ENCODE measurements at places on chromosomes 16 and 17.

GRCh38 chr17:61168506-61168905, 231.1 kb upstream of the TBX2 start:
- no peak for DNase-seq

DNA sequence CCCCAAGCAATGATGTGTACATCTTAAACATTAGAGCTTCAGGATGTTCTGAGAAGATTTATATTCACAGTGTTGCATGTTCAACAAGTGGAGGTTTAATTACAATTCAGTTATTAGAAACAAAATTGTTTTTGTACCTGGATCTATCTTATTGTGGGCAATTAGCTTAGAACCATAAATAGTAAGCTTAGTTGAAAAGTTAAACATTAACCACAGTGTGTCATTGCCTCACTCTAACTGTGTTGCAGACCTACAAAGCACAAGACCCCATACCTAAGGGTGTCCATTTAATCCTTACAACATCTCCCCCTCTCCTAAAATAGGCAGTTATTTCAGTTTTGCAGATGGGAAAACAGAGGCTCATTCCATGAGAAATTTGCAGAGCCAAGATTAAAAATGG, 632.0 kb upstream of the SOX9 start:
- no peak for DNase-seq

DNA sequence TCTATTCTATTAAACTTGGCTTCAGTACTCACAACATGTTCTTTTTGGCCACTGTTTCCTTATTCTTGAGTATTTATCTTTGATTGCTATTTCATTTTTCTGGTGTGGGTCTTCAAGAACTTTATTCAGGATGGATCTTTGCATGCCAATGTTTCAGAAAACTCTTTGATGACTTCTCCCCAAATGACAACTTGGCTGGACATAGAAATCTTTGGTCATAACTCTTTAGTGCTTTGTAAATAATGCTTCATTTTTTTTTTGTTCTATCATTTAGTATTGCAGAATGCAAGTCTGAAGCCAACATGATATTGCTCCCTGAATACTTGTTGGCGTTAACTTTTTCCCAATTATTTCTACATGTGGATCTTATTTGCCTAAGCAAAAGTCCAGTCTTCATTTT, 103.6 kb upstream of the HS3ST2 start:
- no peak for DNase-seq

DNA sequence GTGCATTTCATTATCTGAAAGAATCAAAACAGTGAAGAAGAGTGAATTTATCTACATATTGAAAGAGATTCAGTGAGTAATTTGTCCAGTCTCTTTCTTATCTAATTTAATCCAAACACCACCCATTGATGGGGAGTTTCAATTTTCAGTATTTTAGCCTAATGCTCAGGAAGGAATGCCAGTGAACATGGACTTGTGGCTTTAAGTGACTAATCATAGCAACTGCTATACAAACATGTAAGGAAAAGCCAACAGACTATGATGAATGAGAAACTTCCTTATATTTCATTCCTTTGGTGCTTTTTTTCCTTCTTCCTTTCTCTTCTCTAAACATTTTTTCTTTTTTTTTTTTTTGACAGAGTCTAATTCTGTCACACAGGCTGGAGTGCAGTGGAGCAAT, 885.8 kb downstream of the KCNJ2 start:
- DNase-seq: no peak

- no peak for DNase-seq
Observed at GRCh38 chr17:57080718-57081117, 4.3 kb upstream of the AKAP1 start.

DNA sequence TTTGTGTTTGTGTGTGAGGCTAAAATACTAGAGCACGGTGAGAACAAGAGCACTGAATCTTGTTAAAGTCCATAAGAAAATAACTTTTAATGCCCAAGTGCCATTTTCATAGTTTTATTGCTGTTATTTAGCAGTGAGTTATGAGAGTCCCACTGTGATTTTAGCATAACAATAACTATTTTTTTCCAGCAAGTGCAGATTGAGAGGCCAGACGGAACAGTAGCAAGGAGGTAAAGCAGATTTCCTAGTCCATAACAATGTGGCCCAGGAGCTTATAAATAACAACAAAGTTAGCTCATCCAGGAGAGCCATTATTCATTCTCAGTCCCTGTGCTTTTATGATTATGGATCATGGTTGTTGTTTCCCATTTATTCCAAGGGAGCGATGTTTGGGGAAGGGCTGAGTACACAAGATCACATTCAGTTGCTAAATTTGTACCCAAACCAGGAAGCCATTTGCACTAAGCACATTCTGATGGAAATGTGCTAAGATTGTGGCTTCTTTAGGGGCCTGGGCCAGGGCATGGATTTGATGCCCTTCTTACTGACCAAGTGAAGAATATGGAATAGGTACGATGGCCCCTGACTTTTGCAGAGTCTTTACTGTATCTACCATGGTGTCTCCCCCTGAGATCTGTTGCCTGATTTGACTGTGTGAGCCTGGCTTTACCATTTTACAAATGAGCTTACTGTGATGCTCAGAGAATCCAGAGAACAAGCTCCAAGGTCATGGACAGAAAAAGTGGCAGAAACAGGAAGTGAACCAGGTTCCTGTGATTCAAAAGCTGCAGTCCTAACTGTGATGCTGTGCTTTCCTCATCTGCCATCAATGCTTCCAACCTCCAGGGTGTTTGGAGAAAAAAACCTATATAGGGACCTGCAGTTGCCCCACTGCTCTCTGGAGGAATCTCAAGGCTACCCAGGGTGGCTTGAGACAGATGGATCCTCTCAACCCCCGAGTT, 204.7 kb upstream of the HSBP1 start:
- no peak for DNase-seq

DNA sequence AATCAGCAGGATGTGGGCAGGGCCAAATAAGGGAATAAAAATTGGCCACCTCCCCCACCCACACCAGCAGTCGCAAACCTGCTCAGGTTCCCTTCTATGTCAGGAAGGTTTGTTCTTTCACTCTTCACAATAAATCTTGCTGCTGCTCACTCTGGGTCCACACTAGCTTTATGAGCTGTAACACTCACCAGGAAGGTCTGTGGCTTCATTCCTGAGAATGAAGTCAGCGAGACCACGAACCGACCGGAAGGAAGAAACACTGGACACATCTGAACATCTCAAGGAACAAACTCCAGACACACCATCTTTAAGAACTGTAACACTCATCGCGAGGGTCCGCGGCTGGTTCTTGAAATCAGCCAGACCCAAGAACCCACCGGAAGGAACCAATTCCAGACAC, 115.5 kb upstream of the TBX2 start:
- DNase-seq: no peak

DNA sequence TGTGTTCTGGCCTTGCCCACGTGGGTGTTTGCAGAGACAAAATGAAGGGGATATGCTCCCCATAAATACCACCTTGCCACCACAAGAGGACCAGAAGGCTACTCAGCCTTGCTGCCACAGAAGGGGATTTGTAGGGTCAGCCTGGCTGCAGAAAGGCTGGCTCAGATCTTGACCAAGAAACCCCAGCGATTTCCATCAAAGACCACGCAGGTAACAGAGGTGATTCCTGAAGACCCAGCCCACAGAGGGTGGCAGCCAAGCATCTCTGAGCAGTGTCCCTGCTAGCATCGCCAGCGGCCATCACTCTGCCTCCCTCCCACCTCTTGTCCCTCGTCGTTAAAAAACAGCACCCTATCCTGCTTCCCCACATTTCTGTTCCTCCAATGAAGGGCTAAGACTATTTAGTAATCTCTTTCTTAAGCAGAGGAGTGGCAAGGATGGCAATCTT, 54.9 kb downstream of the BEAN1 start:
- no peak for DNase-seq

- DNase-seq: no peak
Observed at GRCh38 chr17:6078458-6078871, 8.3 kb downstream of the WSCD1 start.

DNA sequence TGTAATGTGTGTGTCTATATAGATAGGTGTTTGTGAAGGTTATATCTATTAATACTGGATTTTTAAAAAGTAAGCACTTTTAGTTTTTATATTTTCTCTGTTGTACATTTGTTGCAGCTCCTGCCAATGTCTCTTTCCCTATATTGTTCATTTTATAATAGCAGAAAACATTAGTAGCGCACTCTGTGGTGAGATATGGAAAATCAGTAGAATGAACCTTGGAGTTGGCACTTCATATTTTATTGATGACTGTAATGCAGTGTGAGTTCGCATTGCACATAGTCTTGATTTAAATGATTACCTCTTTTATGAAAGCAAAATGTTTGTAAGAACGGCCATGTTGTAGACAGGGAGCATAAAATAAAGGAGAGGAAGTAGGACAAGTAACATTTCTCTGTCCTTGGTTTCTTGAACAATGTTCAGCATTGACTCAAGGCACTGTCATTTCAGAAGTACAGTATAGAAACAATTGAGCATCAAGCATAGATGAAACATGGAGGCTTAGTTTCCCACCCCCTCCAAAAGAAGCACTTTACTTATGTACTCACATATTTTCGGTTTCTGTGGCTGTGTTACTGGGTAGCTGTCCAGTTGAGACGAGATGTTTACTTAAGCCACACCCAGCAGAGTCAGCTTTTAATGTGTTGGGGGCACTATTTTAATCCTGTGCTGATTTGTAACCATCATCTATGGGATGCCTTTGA, 74.0 kb downstream of the TANC2 start:
- DNase-seq: no peak

GRCh38 chr17:48174833-48175523, 67.4 kb downstream of the SNX11 start:
- no peak for DNase-seq

DNA sequence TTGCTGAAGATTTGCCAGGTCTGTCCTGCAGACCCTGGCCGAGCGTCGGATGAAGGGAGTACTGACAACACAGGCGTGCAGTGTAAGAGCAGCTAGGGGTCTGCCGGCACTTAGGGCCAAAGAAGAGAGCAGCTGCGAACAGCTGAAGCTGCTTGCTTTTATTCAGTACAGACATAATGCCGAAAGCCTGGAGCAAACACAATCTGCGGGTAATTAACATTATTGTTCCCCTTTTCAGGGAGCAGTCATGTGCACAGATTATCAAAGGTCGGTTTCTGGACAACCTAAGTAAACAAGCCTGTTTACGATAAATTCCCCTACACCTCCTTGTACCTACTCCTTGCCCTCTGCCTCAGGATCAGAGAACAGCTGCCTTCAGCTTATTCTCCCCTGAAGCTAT, 12.0 kb upstream of the KRT23 start:
- DNase-seq: no peak

DNA sequence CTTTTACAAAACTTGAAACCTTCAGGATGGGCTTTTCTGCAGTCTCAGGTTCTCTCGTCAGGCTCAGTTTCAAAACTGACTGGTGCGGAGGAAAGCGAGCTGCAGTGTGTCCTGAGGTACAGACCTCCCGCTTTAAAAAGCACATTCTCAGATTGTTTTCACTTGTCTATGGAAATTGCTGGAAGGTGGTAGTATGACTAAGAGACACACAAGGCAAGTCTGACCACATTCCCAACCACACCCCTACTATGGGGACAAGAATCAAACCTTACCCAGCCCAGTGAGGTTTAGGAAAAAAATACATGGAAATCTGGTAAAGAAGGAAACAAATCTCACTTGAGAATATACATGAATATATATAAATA, 18.2 kb downstream of the SRP68 start:
- no peak for DNase-seq

DNA sequence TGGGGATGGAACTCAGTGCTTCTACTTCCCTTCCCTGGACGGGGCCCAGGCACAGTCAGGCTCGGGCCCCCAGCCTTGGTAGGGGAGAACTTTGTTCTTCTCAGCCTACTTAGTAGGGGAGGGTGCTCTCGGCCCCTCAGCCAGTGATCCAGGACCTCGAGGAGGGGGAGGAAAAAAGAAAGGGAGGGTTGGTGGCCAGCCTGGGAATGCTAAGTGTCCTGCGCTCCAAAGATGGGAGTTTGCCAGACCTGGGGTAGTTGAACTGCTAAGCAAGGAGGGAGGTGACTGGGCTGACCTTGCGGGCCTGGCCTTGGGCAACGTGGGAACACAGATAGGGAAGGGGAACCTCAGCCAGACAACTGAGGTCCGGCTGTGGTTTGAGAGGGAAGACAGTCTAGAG, 12.2 kb downstream of the ADGRG1 start:
- no peak for DNase-seq

- DNase-seq: no peak
Observed at GRCh38 chr17:64216000-64216337, 47.1 kb downstream of the TEX2 start.

GRCh38 chr17:9386401-9386800, 189.2 kb downstream of the STX8 start:
- no peak for DNase-seq

DNA sequence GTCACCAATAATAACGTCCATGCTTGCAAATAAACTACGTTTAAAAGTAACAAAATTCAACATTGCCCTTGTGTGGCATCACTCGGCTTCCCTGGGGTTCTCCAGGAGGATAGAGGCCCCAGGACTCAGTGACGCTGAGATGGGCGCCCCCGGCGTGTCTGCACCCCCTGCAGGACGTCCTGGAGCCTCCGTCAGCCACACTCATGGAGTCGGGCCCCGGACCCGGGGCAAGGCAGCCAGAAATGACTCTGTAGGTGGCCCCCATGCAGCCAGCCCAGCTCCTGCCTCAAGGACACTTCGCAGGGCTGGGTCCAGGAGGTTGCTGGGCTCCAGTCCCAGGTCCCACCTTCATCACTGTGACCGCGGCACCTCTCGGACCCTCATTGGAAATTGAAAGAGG, 16.6 kb upstream of the ACSF3 start:
- no peak for DNase-seq

- DNase-seq: no peak
Observed at GRCh38 chr17:65193716-65194293, 56.6 kb downstream of the RGS9 start.

- no peak for DNase-seq
Observed at GRCh38 chr17:77854083-77854758, 104.3 kb upstream of the TNRC6C start.

- DNase-seq: no peak
Observed at GRCh38 chr16:50144211-50144610, 8.9 kb upstream of the TENT4B start.

DNA sequence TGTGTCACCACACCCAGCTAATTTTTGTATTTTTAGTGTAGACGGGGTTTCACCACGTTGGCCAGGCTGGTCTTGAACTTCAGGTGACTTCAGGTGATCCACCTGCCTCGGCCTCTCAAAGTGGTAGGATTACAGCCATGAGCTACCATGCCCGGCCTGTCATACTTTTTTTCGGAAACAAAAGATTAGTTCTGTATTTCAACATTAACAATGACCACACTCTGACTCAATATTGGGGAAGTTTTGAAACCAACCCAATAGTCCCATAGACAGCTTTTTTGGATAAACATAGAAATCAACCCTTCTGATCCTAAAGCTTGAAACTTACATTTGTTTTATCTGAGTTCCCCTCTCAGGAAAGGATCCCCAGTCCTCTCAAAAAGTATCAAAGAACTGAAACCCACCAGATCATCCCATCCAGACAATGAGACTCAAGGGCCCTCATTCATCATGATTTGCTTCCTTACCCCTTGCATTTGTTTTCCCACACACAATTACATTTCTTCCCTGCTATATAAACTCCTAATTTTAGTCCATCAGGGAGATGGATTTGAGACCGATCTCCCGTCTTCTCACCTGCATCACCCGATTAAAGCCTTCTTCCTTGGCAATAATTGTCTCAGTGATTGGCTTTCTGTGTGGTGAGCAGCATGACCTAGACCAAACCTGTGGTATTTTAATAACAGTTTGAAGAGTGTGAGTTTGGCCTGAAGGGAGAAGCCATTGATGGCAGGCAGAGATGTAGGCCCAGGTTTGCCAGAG, 7.2 kb upstream of the AGRP start:
- DNase-seq: no peak

All from caudate nucleus (tissue), 63 donors.